ENCODE measurements at places on chromosomes 16 and 17. TPM values are rescaled to one million over a fixed set of nuclear protein-coding genes. Genes with fewer than 3 reads are reported as not detected.

Gene GRAPL
- total RNA-seq = not detected

Gene TRAF4
- 85.2 TPM for total RNA-seq

Gene ADAD2
- not detected for total RNA-seq

Gene CCL1
- total RNA-seq = not detected

Gene TMEM238L
- total RNA-seq = not detected

Gene SLC5A11
- 0.40 TPM for total RNA-seq

Gene OR1A1
- total RNA-seq = not detected

Gene GINS3
- total RNA-seq = 26.6 TPM

Gene RGS11
- 2.7 TPM for total RNA-seq

Gene ENPP7
- total RNA-seq = not detected

Gene BCL6B
- total RNA-seq = not detected

Gene PRM3
- not detected for total RNA-seq

Gene QPRT
- total RNA-seq = 1.0 TPM

Gene KRT16
- 1.1 TPM for total RNA-seq
